Renal cortex interstitium (tissue), 15 donors: ENCODE measurements at places on chromosomes 5 and 9.

- no peak for DNase-seq
Measured at GRCh38 chr5:125205601-125206225, 459.3 kb upstream of the ZNF608 start.

- DNase-seq: no peak
Measured at GRCh38 chr5:1383344-1383743, 38.4 kb upstream of the CLPTM1L start.

- DNase-seq: no peak
Measured at GRCh38 chr5:98777295-98777694, 3.8 kb downstream of the RGMB start.

GRCh38 chr9:130745829-130746228 lies 52.2 kb downstream of the EXOSC2 start:
- no peak for DNase-seq

DNA sequence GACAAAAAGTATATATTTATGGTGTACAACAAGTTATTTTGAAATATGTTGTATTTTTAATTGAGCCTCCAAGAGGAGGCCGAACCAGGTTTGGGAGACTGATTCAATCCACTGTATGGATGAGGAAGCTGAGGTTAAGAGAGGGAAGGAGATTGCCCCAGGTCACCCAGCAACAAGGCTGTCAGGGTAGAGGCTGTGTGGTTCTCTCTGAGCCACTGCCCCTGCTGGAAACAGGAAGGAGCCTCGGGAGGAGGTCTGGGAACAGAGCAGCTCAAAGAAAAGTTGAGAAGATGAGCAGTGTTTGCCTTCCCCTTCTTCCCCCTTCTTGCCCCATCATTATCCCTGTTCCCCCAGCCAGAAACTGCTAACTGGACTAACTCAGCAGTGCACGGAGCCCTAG lies 6.6 kb upstream of the FAT2 start:
- DNase-seq: no peak

- DNase-seq: no peak
Measured at GRCh38 chr5:172876578-172876977, 42.5 kb downstream of the ERGIC1 start.
